CD8-positive, alpha-beta T cell (primary cell): ENCODE measurements at places on chromosomes 1 and 21.

GRCh38 chr1:201880928-201881571, 7.6 kb upstream of the SHISA4 start:
- no peak for DNase-seq

- DNase-seq, result no peak
These were observed 31.7 kb upstream of the FNBP1L start for GRCh38 chr1:93416183-93416582.

GRCh38 chr1:31627930-31628559, 10.6 kb downstream of the HCRTR1 start:
- no peak for DNase-seq

GRCh38 chr21:37566790-37567615, 200.4 kb downstream of the DYRK1A start:
- DNase-seq, result no peak

GRCh38 chr1:5572794-5573193, 419.4 kb downstream of the NPHP4 start:
- DNase-seq, result no peak

- no peak for DNase-seq
These were observed 1360.5 kb upstream of the ADGRL4 start for GRCh38 chr1:80367058-80367457.
